Osteocyte (in vitro differentiated cells): ENCODE measurements at places on chromosomes 16 and 17. TPM values are rescaled to one million over a fixed set of nuclear protein-coding genes. Genes with fewer than 3 reads are reported as not detected.

DNA sequence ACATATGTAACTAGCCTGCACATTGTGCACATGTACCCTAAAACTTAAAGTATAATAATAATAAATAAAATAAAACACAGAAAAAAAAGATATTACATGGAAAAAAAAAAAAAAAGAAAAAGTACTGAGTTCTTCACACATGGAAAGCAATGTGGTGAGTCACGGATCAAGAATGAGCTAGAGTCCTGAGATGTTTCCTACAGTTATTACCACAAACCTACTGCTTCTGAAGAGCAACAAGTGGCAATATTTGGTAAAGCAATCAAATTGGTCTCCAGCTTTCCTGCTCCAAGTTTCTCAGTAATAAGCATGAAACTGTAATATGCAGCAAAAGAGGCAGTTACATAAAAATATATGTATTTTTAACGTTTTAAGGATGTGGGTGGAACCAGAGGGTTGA lies 223.3 kb upstream of the SALL1 start:
- no peaks in the 10 kb centered on the region for H3K27me3 ChIP-seq
- no peak overlapping the region for H3K4me3 ChIP-seq
- no peak overlapping the region for H3K27ac ChIP-seq
- H3K4me1 ChIP-seq: no peaks in the 10 kb centered on the region
- no peak for DNase-seq

TMEM98 gene
- total RNA-seq: 92.7 and 97.6 TPM in 2 replicates

SLC16A11 gene
- total RNA-seq: 0.57 and 0.75 TPM in 2 replicates

GRCh38 chr17:48515925-48516900 lies 14.6 kb downstream of the HOXB1 start:
- H3K4me1 ChIP-seq: no peaks in the 10 kb centered on the region
- no peak for DNase-seq
- no peaks in the 10 kb centered on the region for H3K36me3 ChIP-seq
- no peak overlapping the region for H3K4me3 ChIP-seq

TK2 gene
- total RNA-seq: 33.2 and 37.4 TPM in 2 replicates

TP53TG3C gene
- not detected in 2 replicates for total RNA-seq

DNA sequence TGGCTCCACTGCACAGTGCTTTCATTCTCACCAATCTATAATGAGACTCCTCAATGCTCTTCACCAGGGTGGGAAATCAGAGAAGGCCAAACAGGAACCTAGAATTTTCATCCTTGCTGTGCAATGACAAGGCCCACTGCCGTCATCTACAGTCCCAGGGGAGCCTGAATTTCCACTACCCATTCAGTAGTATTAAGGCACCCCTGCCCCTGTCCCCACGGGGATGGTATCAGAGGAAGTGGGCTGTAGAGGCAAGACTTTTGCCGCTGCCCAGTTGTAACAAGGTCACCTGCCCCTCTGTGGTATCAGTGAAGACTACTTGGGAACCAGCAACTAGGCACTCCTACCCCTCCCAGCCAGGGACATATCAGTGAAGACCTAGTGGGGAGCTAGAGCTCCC lies 104.5 kb downstream of the C16orf78 start:
- no peak overlapping the region for H3K27ac ChIP-seq
- peaks cover 40% of the 10 kb centered on the region for H3K27me3 ChIP-seq
- no peak overlapping the region for H3K4me3 ChIP-seq
- H3K36me3 ChIP-seq: no peaks in the 10 kb centered on the region

DNA sequence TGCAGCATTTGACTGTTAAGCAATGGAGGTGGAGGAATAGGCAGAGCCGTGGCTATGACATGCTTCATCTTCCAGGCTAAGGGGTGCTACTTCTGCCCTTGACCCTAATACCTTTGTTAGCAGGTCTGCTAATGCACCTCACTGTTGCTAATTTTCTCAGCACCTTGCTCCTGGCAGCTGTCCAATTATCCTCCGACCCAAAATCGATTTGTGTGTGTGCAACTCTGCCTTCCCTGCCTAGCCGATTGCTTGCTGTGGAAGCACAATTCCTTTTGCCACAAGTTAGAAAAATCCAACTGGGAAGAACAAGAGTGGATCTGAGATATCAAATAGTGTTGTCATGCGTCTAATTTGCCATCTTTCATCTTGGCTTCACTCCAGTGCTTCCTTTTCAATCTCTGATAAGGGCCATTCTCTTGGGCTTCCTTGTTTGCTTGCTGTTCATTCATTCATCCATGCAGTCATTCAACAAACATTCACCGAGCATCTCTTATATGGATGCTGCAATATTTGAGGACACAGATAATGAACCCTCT lies 422.8 kb downstream of the RBFOX1 start:
- H3K4me3 ChIP-seq: no peak overlapping the region
- H3K27ac ChIP-seq: no peak overlapping the region
- no peaks in the 10 kb centered on the region for H3K4me1 ChIP-seq
- no peaks in the 10 kb centered on the region for H3K36me3 ChIP-seq

MYCBPAP gene
- 0.46 and 0.81 TPM in 2 replicates for total RNA-seq

FADS6 gene
- total RNA-seq: not detected in 2 replicates

CDH3 gene
- total RNA-seq: 2.5 and 3.6 TPM in 2 replicates

NPIPA8 gene
- total RNA-seq: 0.39 and 0.56 TPM in 2 replicates

GRCh38 chr17:82475458-82475857 lies 16.9 kb downstream of the NARF start:
- H3K4me1 ChIP-seq: peaks cover 1% of the 10 kb centered on the region
- H3K4me3 ChIP-seq: no peak overlapping the region
- peaks cover 35% of the 10 kb centered on the region for H3K36me3 ChIP-seq

DNA sequence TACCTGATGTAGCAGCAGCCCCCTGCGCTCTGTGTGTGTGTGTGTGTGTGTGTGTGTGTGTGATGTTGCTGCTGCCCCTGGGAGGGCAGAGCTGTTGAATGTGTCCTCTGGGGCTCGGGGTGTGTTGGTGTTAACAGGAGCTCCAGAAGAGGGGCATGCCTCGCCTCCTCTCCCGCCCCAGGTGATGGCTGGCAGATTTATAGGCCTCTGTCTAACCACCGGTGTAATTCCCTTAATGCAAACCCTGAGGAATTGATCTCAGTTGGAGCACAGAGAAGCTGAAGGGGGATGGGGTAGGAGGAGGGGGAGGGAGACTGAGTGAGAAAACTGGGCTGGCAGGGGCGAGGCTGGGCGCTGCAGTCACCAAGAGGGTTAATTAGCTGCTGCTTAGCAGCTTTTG lies 10.0 kb downstream of the CACNA1G start:
- no peak for DNase-seq
- no peaks in the 10 kb centered on the region for H3K36me3 ChIP-seq
- H3K4me1 ChIP-seq: no peaks in the 10 kb centered on the region
- no peak overlapping the region for H3K4me3 ChIP-seq

SLC26A11 gene
- total RNA-seq: 30.1 and 34.7 TPM in 2 replicates

CLEC18C gene
- 0.71 TPM in 1 of 2 replicates, not detected in the other for total RNA-seq

DNA sequence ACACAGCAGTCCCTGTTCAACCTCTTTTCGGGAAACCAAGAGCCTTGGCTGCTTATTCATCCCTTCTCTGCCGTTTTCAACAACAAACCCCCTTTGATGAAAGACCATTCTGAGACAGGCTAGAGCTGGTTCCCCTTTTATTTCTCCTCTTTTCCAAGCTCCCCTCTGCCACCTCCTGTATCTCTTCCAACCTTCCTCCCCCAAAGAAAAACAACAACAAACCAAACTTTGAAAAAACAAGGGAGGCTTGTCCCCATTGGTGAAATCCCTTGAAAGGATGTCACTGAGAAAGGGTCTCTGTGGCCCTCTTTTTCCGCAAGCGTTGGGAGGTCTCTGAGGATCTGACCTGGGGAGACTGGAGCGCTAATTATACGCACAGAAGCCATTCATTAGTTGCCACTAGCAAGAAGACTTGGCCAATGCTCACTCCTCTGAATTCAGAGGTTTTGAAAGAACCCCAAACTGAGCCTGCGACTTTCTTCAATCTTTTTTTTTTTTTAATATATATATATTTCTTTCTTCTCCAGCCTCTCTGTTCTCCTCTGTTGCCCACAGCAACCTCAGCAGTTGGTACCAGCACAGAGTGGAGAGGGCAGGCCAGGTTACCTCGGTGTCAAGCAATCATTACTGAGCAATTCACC lies 101.4 kb downstream of the PITPNC1 start:
- H3K27ac ChIP-seq: no peak overlapping the region
- DNase-seq: no peak
- H3K4me3 ChIP-seq: no peak overlapping the region
- H3K27me3 ChIP-seq: no peaks in the 10 kb centered on the region

- peaks cover 21% of the 10 kb centered on the region for H3K4me1 ChIP-seq
- H3K4me3 ChIP-seq: peak overlapping the region; percentile 60
- peak overlapping the region; percentile 82 for H3K27ac ChIP-seq
- H3K27me3 ChIP-seq: no peaks in the 10 kb centered on the region
These were observed 24.2 kb upstream of the KRT17 start for GRCh38 chr17:41648411-41649195.

GRCh38 chr16:52123061-52123839 lies 423.7 kb downstream of the TOX3 start:
- H3K27ac ChIP-seq: no peak overlapping the region
- no peak overlapping the region for H3K4me3 ChIP-seq
- H3K27me3 ChIP-seq: no peaks in the 10 kb centered on the region
- peaks cover 10% of the 10 kb centered on the region for H3K36me3 ChIP-seq

DNA sequence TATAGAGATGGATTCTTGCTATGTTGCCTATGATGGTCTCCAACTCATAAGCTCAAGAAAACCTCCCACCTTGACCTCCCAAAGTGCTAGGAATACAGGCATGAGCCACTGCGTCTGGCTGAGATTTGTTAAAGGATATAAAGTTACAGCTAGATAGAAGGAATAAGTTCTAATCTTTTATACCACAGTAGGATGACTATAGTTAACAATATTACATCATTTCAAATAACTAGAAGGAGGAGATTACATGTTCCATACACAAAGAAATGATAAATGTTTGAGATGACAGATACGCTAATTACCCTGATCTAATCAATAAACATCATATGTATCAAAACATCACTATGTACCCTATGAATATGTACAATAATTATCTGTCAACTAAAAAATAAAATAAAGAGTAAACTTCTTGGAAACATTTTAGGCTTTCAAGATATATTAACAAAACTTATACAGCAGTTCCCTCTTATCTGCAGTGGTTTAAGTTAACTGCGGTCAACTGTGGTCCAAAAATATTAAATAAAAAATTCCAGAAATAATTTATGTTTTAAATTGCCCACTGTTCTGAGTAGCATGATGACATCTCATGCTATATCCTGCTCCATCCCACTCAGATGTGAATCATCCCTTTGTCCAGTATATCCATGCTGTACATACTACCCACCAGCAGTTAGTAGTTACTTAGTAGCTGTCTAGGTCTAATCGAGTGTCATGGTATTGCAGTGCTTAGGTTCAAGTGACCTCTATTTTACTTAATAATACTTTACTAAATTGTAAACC lies 129.2 kb upstream of the NACA2 start:
- DNase-seq: no peak
- no peak overlapping the region for H3K4me3 ChIP-seq
- peaks cover 12% of the 10 kb centered on the region for H3K36me3 ChIP-seq
- H3K27ac ChIP-seq: no peak overlapping the region
- H3K27me3 ChIP-seq: no peaks in the 10 kb centered on the region

DNA sequence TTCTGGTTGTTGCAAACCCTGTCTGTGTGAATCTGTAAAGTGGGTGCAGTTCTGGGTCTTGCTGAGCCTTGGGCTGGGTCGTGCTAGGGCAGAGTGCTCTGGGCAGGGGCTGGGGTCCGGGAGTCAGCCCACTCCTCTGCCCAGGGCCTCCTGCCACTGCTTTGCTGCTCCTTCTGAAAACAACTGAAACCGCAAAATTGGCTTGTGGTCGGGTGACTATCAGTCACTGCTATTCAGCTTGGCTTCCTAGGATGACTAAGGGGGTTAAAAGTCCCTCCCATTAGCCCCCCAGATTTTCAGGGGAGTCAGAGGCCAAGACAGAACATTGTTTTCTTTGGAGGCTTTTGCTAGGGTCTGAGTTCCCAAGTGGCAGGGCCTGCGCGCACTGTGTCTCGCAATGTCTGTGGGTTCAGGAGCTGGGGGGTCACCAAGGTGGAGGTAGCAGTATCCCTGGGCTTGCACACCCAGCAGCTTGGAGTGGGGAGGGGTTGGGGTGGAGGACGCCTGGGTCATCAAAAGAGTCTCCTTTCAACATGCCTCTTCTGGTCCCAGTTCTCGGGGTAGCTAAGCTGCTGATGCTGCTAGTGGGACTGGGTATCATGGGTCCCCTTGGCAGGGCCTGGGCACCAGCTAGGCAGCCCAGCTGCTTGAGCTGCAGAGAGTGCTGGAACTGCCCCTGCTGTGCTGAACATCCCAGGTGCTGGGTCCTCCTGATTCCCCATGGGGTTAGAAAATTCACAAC lies 13.5 kb upstream of the TBX21 start:
- H3K27ac ChIP-seq: no peak overlapping the region
- no peak for DNase-seq
- peaks cover 39% of the 10 kb centered on the region for H3K27me3 ChIP-seq
- H3K4me1 ChIP-seq: peaks cover 30% of the 10 kb centered on the region

DNA sequence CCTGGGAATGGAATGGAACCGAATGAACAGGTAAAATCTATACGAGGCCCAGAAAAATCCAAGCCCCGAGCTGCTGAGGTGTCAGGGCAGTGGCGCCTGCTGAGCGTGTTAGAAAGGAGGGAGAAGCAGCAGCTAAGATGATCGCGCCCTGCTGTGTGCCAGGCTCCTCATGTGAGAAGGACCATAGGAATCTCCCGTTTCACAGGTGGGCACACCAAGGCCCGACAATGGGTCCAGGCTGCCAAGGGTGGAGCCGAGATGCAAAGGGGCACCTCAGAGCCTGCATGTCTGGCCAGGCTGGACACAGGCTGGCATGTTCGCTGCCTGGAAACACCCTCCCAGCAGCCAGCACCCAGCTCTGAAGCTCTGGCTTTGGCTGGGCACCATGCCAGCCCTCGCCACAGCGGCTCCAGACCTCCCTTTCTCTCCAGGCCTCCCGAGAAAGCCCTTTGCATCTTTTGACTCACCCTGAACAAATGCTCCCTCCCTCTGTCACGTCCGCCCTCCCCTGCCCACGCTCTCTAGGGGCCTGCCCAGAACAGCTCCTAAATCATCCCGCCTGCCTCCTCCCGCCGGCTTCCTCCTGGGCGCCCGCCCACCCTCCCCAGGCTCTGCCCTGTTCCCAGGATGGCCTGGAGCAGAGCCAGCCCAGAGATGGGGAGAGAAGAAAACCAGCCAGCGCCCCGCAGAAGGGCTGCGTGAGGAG lies 217.8 kb upstream of the GSE1 start:
- no peak overlapping the region for H3K4me3 ChIP-seq
- H3K36me3 ChIP-seq: no peaks in the 10 kb centered on the region
- H3K4me1 ChIP-seq: peaks cover 49% of the 10 kb centered on the region
- H3K27me3 ChIP-seq: no peaks in the 10 kb centered on the region
- peak overlapping the region; percentile 90 for H3K27ac ChIP-seq
- DNase-seq: peak; percentile 92
